Right ventricle myocardium inferior (tissue), 1 donor: ENCODE measurements at places on chromosomes 1 and 21. TPM values are rescaled to one million over a fixed set of nuclear protein-coding genes. Genes with fewer than 3 reads are reported as not detected.

DNA sequence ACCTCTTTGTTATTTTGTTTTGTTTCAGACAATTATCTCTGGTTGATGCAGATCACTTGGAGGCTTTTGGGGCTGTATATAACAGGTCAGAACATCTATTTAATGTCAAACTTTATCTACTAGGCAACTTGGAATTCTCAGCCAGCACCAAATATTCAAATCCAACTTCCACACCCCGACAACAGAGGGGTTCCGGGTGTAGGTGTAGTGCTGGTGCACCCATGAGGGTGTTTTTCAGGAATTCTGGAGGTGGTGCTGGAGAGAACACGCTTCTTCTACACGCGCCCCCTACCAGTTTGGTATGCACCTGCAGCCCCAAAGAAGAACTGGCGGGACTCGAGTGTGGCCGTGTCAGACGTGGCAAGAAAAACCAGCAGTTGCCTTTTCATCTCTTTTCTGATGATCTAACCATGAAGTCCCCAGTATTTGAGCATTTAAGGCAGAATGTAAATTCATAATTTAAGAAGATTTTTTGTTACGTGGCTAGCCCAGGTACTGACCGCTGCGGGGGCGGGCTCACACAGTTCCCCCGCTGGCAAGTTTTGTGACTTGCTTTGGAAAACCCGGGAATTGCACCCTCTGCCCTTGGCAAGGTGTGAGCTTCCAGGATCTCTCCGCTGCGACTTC lies 462 bp upstream of the TLCD4 start:
- DNase-seq, result peak; percentile 78

- no peak for DNase-seq
These were observed 134.2 kb upstream of the CYYR1 start for GRCh38 chr21:26707246-26707645.

GRCh38 chr1:209318181-209319056 lies 265.1 kb upstream of the CAMK1G start:
- no peak for DNase-seq

GRCh38 chr21:26732432-26733221 lies 112.6 kb downstream of the ADAMTS1 start:
- DNase-seq, result no peak

DNA sequence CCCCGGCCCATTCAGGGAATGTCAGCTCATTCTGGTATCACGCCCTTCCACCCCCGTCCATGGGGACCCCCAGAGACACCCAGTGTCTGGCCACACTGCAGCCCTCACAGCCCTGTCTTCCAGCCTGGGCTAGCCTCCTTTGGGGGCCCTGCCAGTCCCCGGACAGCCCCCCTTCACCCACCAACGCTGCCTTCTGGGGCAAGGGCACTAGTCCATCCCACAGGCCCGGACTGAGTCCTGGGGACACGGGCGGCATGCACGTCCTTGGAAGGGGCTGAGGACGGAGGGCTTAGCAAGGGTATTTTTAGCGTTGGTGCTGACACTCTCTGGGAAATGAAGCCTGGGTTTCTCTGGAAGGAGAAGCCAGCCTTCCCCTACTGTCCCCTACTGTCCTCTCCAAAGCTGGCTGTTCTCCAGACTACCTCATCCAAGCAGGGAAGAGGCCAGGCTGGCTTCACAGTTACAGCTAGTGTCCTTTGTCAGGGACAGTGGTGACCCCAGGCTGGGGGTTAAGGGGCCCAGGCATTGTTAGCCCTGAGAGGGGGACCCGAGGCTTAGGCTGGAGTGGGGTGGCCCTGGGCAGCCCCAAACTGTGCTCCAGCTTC lies 39.5 kb downstream of the COQ8A start:
- DNase-seq, result no peak

DNA sequence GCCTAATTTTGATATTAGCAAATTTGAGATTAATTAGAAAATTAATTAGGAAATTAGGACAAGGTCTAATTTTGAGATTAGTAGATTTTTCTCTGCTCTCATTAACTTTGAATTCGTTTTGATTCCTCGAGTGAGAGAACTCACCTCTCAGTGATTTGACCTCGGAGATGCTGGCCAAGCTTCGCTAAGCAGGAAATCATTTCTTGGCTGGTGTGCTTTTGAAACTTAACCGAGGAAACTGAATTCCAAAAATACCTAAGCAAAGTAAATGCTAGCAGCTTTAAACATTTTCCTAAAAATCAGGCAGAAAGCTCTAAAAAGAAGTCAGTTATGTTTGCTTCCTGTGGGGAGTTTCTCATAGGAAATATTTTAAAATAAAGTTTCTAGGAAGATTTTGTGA lies 34.9 kb downstream of the CDC14A start:
- no peak for DNase-seq

IVL gene
- not detected for total RNA-seq

DNA sequence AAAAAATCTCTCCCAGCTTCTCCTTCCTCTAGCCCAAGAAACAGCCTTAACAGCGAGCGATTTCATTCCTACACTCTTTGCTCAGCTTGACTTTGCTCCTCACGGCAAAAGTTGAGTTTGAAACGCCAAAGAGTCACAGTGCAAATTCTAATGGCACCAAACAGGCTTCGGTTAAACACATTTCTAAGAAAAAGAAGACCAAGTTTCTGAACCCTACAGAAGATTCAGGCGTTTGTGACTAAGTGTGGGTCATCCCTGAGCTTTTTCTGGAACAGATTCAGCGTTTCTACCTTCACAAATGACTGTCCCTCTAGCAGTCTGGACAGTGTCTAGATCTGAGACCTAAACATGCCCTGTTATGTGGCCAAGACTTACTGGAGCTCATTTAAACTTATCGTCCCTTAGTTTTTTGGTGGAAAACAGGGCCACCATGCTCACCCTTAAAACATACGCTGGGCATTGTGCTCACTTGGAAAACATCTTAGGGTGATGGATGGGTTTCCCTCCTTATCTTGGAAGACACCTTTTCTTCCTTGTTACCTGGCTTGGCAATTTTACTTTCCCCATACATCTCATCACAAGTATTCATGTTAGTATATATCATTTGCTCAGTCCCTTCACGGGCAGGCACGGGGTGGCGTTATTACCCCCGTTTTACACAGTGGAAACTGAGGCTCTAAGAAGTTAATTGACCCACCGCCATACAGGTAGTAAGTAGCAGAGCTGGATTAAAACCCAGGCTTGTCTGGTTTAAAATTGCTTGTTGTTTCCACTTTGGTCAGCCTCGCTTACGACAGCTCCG lies 1.0 kb downstream of the C1orf198 start:
- DNase-seq, result no peak

TRABD2B gene
- 0.57 TPM for total RNA-seq

- DNase-seq, result no peak
These were observed 27.4 kb downstream of the SYF2 start for GRCh38 chr1:25204797-25205480.

DNA sequence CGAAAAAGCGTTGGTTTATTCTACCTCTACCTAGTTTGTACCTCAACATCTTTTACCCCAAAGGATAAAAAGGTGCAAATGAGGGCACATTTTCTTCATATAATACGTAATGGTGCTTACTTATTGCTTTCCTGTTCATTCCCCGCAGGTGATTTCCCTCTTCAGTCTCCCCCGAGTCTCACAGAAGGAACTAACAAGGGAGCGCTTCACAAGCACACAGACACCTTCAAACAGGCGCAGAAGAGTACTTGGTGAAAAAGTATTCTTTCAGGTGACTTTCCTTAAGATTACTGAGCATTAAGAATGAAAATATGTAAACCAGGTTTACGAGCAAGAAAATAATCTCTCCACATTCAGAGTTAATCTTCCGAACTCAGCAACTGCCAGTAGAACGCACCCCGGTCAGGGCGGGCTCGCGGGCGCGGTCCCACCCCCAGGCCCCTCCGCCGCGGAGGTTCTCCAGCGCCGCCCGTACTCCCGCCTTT lies 511 bp upstream of the RABGAP1L start:
- DNase-seq, result no peak

TNFRSF14 gene
- 15.7 TPM for total RNA-seq

GRCh38 chr1:167158111-167158812 lies 62.4 kb upstream of the POU2F1 start:
- DNase-seq, result no peak

DYRK3 gene
- total RNA-seq, result 21.9 TPM

GRCh38 chr1:157103268-157103667 lies 3.7 kb upstream of the ETV3L start:
- no peak for DNase-seq

DNA sequence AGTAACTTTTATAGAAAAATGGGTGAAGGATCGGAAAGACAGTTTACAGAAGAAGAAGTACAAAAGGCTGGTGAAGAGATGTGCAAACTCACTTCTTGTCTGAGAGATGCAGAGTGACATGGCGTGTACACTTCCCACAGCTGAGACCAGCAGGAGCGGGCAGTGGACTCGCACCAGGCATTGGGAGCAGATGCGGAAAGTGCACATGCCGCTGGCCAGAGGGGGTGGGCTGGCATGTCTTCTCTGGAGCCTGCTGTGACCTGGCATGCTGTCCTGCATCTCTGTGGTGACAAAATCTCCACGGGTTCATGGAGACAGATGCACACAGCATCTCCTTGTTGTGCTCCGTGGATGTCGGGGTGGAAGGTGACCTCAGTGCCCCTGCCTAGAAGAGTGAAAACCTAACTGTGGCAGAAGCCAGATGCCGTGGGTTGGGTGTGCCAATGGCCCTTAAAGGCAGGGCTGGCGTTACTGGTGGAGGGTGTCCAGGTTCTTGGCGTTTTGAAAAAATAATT lies 128.6 kb upstream of the COL6A1 start:
- no peak for DNase-seq

DNA sequence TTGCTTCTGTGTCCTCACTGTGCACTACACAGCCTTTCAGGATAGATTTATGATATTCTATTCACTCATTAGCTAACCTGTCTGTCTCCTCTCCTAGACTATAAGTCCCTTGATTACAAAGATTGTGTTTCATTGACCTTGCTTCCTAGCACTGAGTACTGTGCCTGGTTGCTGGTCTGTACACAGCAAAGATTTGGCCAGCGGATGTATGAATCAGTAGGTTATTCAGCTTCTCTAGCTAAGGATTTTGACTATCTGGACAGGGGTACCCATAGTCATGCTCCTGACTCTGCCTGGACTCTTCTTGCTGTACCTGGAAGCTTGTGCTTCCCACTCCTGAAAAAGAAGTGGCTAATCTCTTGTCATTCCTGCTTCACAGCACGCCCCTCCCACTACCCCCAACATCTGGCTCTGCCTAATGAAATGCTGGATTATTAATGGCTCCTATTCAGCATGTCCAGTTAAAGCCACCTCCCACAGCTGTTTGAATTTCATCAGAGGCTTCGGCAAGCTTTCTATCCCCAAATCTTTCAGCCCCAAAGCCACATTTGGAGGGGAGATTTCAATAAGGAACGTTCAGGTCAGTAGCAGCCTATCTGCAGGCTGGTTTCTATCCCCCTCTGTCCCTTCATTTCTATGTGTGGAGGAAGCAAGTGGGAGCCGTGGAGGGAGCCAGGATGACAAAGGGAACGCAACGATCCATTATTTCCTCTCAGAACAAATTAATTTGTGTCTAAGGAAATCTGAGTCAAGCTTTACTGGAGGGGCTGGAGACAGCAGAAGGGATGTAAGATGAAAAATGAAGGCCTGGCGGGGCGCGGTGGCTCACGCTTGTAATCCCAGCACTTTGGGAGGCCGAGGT lies 64.8 kb upstream of the PPM1J start:
- no peak for DNase-seq

DNA sequence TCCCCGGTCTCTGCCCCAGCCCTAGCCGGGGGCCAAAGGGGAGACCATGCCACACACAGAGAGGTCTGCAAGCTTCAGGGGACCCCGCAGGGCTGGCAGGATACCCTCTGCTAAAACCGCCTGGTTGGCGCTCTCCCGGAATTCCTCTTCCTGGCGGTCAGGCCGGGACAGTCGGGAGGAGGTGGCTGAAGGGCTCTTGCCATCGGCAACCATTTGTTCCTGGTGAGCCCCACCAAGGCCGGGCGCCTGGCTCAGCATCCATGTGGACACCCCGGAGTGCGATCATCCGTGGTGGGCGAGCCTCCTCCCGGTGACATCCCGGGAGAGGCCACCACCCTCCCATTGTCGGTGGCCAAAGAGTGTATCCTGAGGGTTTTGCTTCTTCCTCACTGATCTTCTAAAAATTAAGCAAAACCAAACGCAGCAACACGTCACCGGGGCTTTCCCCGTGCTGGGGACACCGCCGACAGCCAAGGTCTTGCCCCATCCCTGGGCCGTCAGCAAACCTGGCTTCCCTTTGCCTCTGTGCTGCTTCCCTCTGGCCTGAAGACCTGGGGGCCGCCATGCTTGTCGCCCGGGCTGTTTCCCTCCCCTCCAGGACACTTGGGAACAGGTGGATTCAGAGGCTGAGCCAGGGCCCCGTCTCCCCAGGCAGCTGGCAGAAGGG lies 59.1 kb upstream of the TTC34 start:
- peak; percentile 41 for DNase-seq

DNA sequence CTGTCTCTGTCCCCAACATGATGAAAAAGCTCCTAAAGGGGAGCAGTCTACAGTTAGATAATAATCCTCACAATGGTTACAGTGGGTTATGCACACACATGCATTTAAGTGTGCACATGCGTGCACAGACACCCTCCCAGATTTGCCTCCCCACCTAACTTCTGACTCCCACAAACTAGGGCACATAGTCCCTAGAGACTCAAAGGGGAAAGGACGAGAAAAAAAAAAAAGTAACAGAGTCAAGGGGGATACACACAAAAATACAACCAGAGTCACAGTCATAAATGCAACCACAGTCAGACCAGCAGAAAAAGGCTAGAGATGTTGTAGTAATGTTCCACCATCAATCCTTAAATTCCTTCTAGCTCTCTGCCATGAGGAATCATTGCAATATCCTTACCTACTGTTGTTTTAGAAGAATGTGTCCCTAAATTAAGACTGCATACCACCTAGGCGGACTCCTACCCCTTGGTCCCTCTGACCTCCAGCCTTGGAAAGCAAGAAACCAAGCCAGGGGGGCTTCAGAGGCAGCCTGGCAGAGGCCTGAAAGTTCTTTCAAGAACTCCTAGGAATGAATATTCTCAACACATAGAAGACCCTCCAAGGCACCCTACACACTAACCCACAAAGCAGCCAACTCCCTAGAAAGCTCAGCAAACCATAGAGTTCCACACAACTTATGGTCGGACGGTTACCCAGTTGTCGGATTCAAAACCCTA lies 1.3 kb downstream of the CRTC2 start:
- DNase-seq, result peak; percentile 11

DNA sequence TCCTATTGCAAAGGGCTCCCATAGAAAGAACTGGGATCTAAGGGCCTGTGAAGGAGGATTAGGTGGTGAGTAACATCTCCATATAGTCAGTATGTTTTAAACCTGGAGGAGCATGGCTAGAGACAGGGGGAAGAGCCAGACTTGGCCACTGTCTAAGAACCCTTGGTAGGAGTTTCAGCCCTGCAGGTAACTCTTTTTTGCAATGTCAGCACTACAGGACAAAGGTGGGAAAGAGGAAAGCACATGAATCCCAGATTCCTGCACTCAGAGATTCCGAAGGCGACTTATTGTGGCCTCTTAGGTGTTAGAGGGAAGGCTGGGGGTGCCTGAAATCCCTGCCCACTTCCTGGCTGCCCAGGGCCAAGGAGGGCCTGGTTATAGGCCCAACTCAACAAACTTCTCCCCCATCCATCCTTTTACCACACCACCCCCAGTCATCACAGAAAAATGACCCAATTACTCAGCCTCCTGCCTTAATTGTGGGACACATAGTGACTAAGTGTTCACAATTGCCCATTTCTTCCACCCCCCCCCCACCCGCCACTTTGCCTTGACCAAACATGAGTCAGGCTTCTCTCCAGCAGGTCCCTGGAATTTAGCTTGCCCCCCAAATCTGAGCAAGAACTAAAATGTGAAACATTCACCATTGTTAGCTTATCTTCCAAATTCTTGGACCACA lies 1.9 kb upstream of the NTNG1 start:
- DNase-seq, result no peak
